GM13976 (cell line): ENCODE measurements at places on chromosomes 1 and 21.

- DNase-seq, result no peak
Observed at GRCh38 chr21:34885626-34886239, 163.4 kb downstream of the RUNX1 start.

DNA sequence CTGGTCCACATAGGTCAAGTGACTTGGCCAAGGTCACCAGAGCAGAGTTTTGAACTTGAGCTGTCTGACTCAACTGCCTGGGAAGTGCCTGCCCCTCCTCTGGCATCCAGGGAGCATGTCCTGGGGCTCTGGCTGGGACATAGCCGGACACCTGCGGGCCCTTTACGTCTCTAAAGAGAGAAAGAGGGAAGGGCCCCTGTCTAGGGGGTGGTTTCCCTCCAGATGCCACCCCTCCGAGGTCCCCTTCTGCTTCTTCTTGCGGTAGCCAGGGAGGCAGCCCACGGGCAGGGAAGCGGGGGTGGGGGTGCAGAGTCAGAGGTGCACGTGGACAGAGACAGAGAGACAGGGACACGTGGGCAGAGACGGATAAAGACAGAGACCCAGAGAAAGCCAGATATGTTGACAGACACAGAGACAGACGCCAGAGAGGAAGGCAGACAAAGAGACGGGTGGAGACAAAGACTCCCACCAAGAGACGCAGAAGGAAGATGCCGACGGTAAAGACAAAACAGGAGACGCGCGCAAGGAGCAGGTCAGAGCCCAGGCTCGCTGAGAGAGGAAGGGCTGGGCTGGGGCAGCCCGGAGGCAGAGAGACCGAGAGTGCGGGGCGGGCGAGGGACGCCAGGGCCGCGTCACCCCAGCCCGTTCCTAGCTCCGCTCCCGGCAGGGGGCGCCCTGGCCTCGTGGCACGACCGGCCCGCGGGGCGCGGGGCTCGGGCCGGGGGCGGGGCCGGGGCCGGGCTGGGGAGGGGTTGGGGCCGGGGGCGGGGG is 458 bp upstream of the ALPL start:
- DNase-seq, result peak; percentile 91

DNA sequence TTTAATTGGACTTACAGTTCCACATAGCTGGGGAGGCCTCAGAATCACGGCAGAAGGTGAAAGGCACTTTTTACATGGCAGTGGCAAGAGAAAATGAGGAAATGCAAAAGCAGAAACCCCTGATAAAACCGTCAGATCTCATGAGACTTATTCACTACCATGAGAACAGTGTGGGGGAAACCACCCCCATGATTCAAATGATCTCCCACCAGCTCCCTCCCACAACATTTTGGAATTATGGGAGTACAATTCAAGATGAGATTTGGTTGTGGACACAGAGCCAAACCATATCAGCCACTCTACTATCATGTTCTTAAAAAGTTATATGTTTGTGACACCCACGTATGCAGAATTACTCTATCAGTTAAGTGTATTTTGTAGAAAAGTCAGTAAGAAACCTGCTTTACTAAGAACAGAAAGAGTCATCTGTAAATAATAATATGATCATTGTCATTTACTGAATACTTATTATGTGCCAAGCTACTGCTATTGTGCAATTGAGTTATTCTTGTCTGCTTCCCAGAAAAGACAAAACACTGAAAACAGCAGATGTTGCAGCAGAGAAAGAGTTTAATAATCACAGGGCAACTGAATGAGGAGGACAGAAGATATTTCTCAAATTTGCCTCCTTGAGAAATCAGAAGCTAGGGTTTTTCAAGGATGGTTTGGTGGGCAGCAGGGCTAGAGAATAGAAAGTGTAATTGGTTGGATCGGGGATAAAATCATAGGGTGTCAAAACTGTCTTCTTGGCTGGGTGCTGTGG is 207.7 kb upstream of the FGGY start:
- no peak for DNase-seq

GRCh38 chr1:156151093-156151688 is 2.2 kb upstream of the SEMA4A start:
- no peak for DNase-seq

DNA sequence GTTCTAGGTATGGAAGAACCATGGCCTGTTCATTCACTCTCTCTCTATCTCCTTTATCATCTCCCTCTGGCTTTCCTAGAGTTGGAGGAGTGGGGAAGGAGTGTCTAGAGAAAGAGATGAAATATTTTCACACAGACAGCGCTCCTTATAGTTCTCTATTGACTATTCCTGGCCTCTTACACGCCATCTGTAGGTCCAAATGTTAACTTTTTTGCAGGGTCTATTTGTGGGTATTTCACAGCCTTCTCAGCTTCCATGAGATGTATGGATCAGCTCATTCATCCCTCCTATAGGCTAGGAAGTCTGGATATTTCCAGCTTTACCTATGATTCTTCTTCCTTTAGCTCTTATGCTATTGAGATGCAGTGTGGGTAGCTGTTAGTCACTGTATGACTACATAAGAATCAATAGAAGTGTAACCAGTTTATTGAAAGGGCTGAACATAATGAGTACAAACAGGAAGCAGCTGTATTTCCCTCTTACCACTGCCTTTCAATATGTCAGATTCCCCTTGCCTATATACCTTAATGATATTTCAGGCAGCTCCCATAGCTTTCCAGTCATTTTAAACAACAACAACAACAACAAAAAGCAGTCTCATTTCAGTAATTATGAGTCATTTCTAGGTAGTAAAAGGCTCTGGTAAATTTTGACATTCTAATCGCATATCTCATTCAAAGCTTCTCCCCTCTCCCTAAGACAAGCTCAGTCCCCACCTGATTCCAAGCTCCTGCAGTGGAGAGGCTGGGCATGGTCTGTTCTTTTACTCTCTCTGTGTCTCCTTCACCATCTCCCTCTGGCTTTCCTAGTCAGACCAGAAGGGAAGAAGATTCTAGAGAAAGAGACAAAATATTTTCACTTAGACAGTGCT is 149.5 kb downstream of the TTLL7 start:
- DNase-seq, result peak; percentile 30

GRCh38 chr1:2908561-2908960 is 107.1 kb upstream of the TTC34 start:
- DNase-seq, result no peak

GRCh38 chr1:187909382-187909781 is 1080.6 kb downstream of the PLA2G4A start:
- DNase-seq, result no peak

- no peak for DNase-seq
Observed at GRCh38 chr1:13921190-13921589, 221.2 kb downstream of the PRDM2 start.

- DNase-seq, result no peak
Observed at GRCh38 chr1:59985911-59986515, 59.4 kb upstream of the CYP2J2 start.

- DNase-seq, result no peak
Observed at GRCh38 chr1:37394574-37395464, 79.6 kb upstream of the ZC3H12A start.

- DNase-seq, result no peak
Observed at GRCh38 chr1:119007670-119008482, 19.7 kb upstream of the TBX15 start.

DNA sequence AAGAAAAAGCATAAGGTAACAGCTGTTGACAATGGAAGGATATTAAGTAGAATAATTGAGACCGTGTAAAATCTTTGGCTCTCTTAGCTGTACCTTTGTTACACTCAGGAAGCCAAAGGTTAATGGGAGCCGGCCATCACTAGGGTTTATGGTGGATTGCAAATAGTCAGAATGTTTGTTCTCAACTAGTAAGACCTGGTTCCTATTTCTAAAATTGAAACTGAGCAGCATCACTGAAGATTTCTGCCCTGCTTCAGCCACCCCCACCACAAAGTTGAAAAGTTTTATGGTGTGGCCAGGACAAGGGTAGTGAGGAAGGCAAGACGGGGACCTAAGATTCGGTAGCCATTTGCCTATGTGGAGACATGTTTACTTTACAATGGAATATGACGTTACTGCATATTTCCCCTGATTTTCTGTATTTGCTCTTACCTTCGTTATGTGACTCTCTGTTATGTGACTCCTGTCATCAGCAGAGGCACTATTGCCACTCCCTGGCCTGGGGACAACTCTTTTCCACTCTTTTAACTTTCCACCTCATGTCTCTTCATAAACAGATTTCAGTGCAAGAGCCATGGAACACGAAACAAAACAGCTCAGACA is 41.4 kb upstream of the KIF1B start:
- peak; percentile 63 for DNase-seq

DNA sequence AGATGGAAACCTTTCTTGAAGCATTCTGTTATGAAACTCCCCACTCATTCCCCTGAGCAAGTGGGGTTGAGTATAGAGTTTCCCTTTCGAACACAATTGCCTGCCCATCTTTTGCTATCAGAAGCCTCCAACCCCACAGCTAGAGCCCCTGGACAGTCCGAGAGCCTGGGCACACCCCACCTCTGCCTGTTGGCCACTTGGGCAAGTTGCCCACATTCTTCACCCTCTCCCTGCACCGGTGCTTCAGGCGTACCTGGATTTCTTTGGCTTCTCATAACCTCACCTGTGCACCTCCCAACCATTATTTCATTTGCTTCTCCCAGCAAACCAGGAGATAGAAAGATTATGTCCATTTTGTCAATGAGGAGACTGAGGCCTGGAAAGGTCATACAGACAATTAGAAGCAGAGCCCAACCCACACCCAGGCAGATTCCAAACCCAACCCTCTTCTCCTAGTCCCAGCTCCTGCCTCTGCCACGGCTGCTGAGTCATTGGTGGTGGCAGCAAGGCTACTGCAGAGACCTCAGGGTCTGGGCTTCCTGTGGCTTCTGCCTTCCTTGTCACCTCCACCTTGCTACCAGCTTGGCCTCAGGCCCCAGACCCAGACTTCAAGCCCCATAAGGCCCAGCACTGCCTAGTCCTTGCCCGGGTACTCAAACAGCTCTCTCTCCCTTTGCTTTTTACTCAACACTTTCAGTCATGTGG is 118.7 kb upstream of the ZBTB40 start:
- no peak for DNase-seq

DNA sequence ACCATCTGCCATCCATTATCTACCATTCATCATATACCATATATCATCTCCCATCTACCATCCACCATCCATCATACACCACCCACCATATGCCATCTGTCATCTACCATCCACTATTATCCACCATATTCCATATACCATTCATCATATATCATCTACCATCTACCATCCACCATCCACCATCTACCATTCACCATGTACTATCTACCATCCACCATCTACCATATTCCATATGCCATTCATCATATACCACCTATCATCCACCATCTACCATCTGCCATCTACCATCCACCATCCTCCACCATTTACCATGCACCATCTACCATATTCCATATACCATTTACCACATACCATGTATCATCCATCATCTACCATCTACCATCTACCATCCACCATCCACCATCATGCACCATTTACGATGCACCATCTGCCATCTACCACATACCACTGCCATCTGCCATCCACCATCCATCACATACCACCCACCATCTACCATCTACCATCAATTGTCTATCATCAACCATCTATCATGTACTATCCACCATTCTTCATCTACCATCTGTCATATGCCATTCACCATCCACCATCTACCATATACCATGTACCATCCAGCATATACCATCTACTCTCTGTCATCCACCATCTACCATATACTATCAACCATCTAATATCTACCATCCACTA is 50.6 kb upstream of the RAB4A start:
- no peak for DNase-seq

- DNase-seq, result no peak
Observed at GRCh38 chr1:160437432-160438316, 37.3 kb downstream of the VANGL2 start.

- DNase-seq, result no peak
Observed at GRCh38 chr1:180811298-180811697, 101.4 kb upstream of the KIAA1614 start.

DNA sequence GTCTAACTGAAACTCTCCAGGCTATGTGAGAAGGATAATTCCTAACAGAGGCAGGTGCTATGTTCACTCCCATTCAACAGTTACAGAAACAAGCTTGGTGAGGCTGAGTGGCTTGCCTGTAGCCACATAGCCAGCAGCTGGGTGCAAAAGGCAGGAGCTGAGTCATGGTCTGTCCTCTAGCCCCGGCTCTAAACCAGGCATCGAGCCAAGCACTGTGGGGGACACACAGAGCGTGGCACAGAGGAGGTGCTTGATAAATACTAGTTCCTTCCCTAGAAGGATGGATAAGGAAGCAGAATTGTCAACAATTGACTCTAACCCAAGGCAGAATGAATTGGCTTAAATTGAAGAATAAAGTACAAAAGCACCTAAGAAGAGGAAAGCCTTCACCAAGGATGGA is 10.4 kb upstream of the KCNA2 start:
- DNase-seq, result no peak

DNA sequence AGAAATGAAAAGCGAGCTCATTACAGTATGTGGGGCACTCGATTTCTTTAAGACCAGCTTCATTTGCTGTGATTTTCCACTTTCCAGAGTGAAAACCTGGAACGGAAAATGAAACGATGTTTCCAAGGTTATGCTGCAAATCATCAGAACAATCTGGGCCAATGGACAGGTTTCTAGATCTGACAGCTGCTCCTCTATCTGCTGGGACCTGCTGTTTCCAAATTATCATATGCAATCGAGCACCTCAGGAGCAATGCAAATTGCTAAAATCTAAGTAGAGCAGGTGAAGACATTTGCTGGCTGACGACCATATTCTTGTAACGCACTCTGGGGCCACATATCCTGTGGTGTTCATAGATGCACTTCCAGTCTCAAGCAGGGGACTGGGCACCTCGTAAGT is 39.7 kb upstream of the TIAM1 start:
- no peak for DNase-seq

GRCh38 chr1:173914366-173914871 is 2.7 kb downstream of the SERPINC1 start:
- DNase-seq, result peak; percentile 58

DNA sequence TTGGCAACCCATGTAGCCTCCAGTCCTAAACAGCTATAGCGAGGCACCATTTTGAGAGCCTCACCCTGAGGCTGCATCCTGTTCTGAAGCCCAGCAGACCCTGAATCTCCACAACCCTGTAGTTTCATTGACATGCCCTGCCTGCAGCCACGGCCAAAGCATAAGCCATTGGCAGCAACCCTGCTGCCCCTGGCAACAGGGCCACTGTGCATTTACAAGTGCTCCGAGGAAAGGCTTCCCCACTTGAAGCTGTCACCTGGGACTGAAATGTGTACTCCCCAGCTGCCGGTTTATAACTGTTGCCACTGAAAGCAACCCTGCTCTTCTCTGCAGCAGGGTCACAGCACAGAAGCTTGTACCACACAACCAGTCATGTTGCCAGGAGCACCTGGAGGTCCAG is 124.2 kb upstream of the OLFM3 start:
- no peak for DNase-seq

GRCh38 chr1:10236405-10237156 is 26.2 kb downstream of the KIF1B start:
- DNase-seq, result no peak

DNA sequence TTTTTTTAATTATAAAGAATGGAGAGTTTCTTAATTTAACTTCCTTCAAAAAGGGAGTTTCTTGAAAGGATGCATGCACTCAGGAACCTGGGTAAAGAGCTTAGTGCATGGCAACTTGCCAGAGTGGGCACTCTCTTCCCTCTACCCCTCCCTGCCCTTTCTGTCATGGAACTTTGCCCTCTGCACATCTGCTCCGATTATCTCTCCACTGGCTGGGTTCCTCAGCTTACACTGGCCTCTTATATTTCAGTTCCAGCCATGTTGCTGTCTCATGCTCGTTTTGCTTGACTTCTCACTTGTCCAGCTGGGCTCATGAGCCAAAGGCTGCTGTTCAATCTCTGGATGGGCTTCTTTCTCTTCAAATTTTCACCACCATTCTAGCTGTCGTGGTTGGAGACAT is 87.0 kb downstream of the NCAM2 start:
- DNase-seq, result no peak
